ENCODE measurements at places on chromosomes 2 and 18. TPM values are rescaled to one million over a fixed set of nuclear protein-coding genes. Genes with fewer than 3 reads are reported as not detected.

The DSG1 gene
- total RNA-seq: not detected

The SEPTIN10 gene
- 0.14 TPM for total RNA-seq

DNA sequence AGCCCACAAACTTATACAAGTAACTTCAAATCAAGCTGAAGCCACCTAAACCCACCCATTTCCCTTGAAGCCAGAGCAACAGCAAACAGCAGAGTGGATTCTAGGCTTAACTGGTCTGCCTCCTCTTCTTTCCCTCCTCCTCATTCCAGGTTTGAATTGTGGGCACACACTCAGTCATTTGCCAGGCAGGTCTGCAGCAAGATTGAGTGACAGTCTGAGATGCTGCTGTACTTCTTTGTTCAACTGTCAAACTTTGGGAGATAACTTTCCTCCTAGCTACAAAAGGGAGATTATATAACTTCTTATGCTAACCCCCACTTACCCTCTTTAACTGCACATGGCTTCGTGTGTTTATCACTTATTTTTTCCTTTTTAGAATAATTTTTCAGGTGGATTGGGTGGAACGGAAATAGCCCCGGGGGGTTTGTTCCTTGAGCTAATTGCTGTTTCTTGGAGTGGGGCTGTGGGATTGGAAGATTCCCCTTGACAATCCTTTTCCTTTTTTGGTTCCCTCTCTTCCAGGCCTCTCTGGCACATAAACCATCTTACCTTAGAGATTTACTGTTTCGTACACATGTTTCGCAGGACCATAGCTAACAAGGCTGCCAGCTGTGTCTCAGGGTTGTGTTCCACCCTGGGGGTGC lies 55.0 kb downstream of the RNF144A start:
- DNase-seq: no peak

DNA sequence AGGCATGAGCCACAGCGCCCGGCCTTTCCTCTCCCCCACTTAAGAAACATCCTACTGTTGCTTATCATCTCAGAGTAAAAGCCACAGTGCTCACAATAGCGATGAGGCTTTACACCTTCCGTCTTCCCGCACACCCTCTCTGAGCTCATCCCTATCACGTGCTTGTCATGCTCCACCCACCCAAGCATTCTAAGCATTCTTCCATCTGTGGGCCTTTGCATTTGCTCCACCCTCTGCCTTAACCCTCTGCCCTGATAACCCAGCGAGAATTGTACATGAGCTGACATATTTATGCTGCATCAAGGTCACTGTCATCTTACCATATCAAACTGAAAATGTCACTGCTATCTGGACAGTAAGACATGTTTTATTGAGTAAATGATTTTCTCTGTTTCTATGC lies 22.6 kb downstream of the FOXI3 start:
- no peak for DNase-seq

DNA sequence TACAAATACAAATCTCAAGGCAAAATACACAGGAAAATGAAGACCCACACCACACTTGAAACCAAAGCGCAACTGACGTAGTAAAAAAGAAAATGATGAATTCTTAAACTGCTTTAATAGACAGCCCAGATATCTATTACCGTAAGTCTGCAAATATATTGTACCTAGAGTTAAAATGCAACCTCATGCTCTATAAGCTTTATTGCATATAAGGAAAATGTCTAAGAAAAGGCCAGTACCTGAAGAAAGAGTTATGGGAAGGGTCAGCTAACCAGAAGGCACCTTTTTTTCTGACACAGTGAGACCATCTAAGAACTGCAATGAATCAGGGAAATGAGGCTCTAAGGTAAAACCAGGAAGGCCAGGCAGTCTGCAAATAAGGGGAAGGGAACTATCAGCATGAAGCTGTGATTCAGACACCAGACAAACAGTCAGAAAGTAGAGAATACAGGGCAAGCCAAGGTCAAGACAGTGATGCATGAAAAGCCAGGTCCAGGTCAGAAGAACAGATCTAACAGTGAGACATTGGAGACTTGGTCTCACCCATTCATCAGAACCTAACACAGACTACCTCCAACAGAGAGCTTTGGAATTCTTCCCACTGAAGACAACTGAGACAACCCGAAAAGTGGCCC lies 46.9 kb downstream of the PDE11A start:
- DNase-seq: no peak

The DSG4 gene
- not detected for total RNA-seq

- DNase-seq: no peak
These were observed 116.4 kb downstream of the ZNF516 start for GRCh38 chr18:76378526-76379215.

The SERTAD2 gene
- 24.6 TPM for total RNA-seq

The STK11IP gene
- 35.0 TPM for total RNA-seq

The LCT gene
- total RNA-seq: 0.31 TPM

GRCh38 chr2:86411396-86411795 lies 29.8 kb upstream of the KDM3A start:
- DNase-seq: no peak

DNA sequence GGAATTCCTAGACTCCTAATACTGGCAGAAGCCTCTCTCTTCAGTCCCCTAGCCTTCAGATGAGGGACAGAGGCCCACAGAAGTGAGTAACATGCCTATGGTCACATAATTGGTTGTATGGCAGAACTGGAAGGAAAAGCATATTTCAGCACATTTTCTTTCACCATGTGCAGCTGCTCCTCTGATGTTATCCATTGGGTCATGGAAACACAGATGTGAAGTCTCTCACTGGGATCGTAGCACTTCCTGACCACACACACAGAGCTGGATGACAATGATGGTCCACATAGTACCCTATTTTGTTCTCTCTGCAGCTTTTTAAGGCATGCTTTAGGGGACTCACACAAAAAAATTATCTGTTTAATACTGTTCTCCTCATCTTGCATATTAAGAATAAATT lies 24.5 kb downstream of the MYO3B start:
- peak; percentile 15 for DNase-seq

DNA sequence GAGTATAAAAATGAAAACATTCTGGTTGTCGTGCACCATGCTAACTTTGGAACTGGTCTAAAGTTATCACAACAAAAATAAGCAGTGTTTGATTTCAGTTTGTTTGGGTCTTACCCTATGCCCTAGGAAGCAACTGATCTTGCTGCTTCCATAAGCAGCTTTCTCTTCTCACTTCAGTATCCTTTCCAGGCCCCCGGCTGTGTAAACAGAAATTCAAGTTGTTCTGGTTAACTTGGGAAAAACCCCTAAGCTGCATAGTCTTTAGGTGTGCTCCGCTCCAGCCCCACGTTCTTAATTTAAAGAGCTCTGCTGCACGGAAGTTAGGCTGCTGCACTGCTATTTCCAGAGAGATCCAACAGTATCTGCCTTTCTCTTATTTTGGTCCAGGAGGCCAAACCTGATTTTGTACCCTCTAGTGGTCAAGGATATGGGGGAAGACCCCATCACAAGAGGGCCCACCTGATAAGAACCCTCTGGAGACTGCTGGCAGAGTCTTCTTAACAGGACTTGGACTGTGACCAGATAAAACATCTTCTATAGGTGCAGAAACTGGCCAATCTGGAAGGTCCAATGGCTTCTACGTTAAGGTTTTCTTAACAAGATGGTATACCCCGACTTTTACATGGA lies 69.1 kb downstream of the FEZ2 start:
- no peak for DNase-seq

DNA sequence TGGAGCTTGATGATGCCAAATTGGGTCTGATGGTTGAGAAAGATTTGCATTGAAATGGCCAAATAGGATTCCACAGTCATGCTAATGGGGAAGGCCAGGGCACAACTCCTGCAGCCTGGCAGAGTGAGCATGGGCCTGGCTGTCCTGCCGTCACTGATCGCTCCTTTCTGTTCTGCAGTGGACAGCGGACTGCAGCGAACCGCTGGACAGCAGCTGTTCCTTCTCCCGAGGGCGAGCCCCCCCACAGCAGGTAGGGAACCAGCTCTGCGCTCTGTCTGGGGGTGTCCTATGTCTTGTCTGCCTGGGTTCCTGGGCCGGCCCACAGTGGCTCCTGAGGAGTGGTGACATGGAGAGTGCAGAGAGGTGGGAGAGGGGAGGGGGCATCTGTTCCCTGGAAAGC lies 97.6 kb downstream of the CTIF start:
- DNase-seq: no peak

GRCh38 chr2:188449971-188450370 lies 158.3 kb downstream of the GULP1 start:
- DNase-seq: no peak

GRCh38 chr18:7755753-7756475 lies 188.8 kb downstream of the PTPRM start:
- no peak for DNase-seq

The KCNS3 gene
- not detected for total RNA-seq

The CFAP65 gene
- total RNA-seq: not detected

- no peak for DNase-seq
These were observed 18.6 kb downstream of the ERCC3 start for GRCh38 chr2:127275356-127275755.

DNA sequence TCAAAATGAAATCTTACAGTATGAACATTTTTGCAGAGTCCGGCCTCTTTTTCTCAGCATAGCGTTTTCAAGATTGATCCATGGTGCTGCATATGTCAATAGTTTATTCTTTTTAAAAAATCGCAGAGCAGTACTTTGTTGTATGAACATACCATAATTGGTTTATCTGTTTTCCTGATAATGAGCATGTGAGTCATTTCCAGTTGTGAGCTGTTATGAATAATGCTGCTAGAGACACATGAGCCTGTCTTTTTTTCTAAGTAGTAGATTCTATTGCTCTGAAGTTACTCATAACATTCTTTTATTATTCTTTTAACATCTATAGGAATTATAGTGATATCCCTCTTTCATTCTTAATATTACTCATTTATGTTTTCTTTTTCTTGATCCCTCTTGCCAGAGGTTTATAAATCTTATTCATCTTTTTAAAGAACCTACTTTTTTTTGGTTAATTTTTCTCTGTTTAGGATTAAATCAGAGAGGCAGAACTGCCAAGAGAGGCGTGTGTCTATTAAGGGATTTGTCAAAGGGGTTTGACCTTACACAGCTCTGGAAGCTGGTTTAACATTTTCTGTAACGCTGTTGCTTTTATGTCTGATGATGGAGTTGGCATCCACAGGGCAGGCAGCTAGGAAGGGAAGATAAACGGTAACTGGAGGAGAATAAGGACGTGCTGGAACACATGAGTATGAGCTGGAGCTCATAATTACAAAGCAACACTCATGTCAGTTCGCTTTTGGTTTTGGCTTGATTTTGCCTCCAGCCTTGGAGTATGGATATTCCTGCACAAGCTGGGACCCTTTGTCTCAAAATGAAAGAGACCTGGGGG lies 47.4 kb downstream of the MGAT5 start:
- DNase-seq: no peak

- DNase-seq: no peak
These were observed 56.6 kb downstream of the ZNF804A start for GRCh38 chr2:184654945-184655344.

GRCh38 chr2:234950730-234951663 lies 820 bp upstream of the SH3BP4 start:
- no peak for DNase-seq

- DNase-seq: no peak
These were observed 702.9 kb upstream of the ACVR2A start for GRCh38 chr2:147141930-147142329.

- no peak for DNase-seq
These were observed 1453.1 kb upstream of the SLC39A10 start for GRCh38 chr2:194203898-194204297.

The KCNG2 gene
- not detected for total RNA-seq

The B3GNT7 gene
- not detected for total RNA-seq

The BIN1 gene
- 38.3 TPM for total RNA-seq

The LYPD1 gene
- not detected for total RNA-seq

The RHBDD1 gene
- 44.7 TPM for total RNA-seq

The CD226 gene
- total RNA-seq: 121 TPM

The TRIB2 gene
- 4.0 TPM for total RNA-seq
